ENCODE measurements at places on chromosomes 3 and 15.

DNA sequence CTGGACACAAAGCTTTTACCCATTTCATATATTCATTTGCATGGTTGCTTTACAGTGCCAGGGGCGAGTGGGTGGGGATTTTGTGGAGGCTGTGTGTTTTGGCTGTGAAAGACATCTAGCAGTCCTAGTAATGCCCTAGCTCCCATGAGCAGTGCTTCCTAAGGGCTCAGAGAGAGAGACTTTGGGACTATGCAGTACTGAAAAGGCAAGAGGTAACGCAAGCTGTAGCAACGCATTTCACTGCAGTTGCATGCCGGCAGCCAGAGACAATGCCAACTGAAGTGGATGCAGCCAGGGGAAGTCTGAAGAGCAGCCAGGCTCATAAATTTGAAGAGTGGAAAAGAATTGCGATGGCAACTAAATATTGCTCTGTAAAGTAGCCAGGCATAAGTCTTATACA lies 27.4 kb upstream of the ATP10A start:
- peak; percentile 50 for DNase-seq

DNA sequence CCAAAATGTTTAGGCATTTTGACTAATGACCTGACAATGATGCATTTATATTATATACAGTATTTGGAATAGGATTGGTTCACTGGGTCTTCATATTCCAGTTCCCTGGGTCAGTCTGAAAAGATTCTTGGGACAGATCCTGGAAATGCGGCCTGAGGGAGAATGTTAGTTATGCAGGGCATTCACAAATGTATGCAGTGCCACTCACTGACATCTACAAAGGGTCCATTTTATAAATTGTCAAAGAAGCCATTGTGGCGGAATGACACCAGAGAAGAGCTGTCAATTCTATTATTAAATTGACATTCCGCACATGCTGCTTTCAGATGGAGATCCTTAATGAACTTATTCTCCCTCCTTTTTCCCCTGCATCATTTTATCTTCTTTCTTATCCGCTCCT lies 176.6 kb downstream of the VGLL3 start:
- no peak for DNase-seq

DNA sequence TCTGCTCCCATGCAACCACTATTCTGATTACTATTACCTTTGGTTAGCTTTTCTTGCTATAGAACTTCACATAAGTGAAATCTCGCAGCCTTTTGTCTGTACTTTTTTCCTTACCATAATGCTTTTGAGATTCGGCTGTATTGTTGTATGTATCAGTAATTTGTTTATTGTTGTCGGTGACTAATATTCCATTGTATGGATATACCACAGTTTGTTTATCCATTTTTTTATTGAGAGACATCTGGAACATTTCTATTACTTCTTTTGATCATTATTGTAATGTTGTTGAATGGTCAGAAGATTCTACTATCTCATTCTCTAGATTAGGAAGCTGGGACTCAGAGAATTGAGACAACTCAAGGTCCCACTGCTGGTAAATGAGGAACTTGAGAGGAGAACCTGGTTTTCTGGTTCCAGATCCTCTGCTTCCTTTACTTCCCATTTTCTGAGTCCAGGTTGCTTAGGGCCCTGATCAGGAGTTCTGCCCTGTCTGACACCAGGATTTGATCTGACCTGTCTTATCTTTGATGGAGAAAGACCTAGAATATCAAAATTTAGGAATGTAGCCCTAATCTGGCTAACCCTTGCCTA lies 18.2 kb upstream of the SPTSSB start:
- DNase-seq: no peak

DNA sequence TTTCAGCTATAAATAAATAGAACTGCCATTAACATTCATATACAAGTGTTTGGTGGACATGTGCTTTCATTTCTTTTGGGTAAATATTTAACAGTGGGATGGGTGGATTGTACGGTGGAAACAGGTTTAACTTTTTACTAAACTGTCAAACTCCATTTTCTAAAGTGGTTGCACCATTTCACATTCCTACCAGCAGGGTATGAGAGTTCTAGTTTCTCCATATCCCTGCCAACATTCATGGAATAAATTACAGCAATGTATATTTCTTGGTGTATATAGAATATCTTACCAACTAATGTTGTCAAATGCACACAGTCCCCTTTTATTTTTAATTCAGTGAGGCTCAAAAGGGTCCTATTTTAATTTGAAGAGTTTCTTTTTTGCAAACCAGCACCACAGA lies 71.3 kb upstream of the CTXND1 start:
- no peak for DNase-seq

GRCh38 chr15:63107895-63108546 lies 13.6 kb upstream of the LACTB start:
- peak; percentile 78 for DNase-seq

GRCh38 chr15:31477851-31478701 lies 151.4 kb downstream of the KLF13 start:
- no peak for DNase-seq

DNA sequence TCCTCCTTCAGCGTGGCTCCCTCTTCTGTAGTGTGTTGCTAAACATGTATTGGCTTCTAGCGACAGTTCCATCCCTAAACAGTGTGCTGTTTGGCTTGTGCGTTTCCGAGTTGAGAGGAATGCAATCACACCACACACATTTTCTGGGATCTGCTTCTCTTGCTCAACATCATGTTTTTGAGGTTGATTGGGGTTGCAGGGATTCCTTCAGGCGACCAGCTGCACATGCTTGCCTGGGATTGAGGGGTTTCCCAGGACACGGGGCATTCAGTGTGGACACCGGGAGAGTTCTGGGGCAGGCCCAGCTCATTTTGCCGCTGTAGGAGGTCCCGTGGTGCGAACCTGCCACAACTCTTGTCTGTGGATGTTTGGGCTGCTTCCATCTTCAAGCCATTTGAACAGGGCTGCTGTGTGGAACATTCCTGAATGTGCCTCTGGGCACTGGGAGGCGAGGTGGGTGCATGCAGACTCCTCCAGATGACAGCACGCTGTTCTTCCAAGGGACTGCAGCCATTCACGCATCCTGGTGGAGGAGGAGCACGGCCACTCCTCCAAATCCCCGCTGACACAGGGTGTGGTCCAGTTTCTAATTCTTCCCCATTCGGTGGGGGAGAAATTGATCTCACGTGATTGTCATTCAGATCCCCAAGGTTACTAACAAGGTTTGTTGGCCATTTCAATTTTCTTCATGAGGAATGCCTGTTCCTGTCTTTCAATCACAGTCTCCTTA lies 82.8 kb downstream of the PLXNA1 start:
- peak; percentile 19 for DNase-seq

Measured in left hindlimb (tissue), 1 donor.